ENCODE measurements at places on chromosomes 16 and 17.

DNA sequence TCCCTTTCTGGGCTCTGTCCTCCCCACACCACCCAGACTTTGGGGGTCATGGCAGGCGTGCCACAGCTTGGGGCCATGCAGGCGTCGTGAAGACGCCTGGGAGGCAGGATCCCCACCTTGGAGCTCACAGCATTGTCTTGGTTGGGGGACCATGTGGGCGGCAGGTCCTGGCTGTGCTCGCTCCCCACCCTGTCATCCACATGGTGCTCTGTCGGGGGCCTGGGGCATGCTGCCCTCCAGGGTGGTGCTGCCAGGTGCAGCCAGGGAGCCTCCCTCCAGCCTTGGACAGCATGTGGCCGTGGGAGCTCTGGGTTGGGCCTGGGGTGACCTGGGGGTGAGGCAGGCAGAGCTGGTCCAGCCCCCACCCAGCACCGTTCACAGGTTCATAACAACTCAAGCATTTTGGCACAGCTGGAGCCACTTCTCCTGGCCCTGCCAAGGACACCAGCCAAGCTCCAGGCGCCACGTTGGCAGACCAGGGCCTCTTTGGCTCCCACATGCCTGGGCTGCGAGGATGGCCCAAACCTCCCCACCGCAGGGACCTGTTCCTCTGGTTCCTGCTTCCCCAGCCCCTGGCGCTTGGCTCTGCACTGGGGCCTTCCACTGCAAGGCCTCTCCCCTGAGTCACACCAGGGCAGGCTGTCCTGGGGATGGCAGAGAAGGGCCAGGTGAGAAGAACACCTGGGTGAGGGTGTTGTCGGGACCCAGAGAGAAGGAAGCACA, 15.1 kb upstream of the ATP6V0C start:
- DNase-seq = no peak

DNA sequence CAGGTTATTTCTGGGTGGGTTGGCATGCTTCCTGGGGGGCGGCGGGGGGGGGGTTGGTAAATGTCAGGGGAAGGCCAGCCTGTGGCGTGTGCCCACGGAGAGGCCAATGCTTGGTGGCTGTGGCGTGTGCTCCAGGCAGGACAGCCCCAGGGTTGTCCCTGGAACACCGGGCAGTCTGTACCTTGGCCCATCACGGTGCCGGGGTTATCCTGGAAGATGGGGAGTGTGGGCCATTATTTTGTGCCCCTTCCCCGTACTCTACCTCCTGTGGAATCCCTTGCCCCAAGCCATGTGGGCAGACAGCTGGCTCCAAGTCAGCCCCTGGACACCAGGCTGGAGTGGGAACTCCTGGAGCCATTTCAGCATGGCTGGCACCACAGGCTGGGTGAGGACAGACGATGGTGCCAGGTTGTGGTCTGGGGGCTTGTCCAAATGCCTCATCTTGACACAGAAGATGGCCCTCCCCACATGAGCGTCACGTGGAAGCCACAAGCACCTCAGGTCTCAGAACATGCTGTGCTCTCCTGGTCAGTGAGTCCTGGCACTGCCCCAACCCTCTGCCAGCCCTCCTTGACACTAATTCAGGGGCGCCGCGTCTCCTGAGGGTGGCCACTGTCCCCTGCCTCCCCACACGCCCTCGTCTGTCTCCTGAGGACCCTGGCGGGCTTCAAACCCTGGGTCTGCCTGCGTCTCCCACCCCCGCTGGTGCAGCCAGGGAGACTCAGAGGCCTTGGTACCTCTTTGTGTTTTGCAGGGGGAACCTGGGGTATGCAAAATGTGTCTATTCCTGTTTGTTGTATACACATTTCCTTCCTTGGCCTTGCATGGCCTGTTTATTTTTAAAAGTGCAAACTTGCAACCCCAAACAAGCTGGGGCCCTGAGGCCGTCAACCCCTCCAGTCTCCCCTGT, 4.3 kb downstream of the SLC16A3 start:
- DNase-seq = no peak

GRCh38 chr16:20676837-20677236, 20.6 kb downstream of the ACSM1 start:
- no peak for DNase-seq

GRCh38 chr17:43140396-43141332, 15.5 kb upstream of the BRCA1 start:
- peak; percentile 25 for DNase-seq

DNA sequence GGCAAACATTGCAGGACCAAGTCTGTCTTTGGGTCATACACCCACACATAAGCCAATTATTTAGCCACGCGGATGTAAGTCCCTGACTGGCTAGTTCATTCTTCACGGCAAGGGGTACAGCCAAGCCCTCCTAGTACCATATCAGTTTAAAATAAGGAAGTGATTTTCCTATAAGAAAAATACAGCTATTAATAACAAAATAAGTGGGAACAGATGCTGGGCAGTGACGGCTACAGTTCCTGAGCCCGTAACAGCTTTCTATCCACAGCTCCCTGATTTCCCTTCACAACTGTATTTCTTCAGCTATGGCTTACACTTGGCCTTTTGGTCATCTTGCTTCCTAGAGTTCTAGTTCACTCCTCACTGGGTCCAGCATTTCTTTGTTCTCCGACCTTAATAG, 542.4 kb upstream of the C16orf82 start:
- DNase-seq = no peak

- DNase-seq = no peak
Measured at GRCh38 chr16:67740391-67740790, 21.3 kb upstream of the GFOD2 start.

DNA sequence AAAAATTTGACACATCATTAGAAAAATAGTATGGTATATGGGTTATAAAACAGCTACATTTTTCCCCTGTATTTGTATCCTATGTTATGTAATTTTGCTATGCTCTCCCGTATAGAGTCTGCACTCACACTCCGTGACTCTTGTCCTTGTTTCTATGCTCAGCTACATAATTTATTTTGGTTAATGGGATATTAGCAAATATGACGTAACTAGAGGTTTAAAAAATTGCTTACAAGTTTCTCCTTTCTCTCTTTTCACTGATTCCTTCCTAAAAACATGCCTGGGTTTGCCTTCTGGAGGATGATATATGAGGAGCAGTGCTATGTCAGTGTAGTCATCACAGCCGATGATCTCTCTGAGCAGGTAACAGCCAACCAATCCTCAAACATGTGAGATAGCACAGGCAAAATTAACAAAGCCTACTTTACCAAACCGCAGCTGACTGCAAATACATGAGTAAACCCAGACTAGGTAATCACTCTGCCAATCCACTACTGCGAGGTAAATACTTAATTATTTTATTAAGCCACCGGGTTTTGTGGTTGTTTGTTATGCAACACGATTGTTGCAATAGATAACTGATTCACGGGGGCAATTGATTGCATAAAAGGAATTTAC, 126.9 kb downstream of the KIF2B start:
- DNase-seq = no peak

- no peak for DNase-seq
Measured at GRCh38 chr16:9723136-9723535, 459.1 kb downstream of the GRIN2A start.

DNA sequence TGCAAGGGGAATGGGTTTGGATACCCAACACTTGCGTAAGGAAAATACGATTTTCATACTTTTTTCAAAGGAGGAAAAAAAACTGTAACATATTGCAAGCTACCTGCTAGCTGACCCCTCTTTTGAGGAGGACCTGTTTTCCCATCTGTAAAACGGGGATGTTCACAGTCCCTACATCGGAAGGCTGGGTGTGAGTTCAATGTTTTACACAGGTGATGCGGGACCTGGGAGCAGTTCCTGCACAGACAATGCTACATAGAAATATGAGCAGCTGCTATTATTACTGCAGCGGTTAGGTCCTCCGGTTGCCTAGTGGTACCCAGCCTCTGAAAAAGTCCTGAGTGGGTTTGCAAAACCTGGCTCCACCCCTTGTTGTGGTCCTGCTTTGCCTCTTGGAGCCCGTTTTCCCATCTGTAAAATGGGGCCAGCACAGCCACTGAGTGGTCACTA, 3.5 kb downstream of the SOCS1 start:
- no peak for DNase-seq

DNA sequence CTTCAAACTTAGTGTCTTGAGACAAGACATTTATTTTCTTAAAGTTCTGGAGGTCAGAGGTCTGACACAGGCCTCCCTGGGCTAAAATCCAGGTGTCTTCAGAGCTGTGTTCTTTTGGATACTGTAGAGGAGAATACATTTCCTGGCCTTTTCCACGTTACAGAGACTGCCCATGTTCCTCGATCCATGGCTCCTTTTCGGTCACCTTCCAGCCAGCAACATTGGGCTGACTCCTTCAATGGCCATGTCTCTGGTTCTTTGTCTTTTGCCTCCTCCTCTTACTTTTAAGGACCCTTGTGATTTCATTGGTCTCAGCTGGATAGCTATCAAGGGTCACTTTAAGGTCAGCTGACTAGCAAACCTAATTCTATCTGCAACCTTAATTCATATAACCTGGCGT, 212.4 kb downstream of the WWOX start:
- no peak for DNase-seq

DNA sequence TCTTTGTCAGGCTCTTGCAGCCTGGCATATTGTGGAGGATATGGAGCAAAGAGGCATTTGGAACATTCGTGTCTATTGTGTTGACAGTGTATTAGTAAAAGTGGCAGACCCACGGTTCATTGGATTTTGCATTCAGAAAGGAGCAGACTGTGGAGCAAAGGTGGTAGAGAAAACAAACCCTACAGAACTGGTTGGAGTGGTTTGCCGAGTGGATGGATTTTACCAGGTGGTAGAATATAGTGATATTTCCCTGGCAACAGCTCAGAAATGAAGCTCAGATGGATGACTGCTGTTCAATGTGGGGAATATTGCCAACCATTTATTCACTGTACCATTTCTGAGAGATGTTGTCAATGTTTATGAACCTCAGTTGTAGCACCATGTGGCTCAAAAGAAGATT, 44.5 kb downstream of the EFCAB13 start:
- DNase-seq = no peak

GRCh38 chr17:33200587-33200986, 92.5 kb downstream of the ASIC2 start:
- DNase-seq = no peak

DNA sequence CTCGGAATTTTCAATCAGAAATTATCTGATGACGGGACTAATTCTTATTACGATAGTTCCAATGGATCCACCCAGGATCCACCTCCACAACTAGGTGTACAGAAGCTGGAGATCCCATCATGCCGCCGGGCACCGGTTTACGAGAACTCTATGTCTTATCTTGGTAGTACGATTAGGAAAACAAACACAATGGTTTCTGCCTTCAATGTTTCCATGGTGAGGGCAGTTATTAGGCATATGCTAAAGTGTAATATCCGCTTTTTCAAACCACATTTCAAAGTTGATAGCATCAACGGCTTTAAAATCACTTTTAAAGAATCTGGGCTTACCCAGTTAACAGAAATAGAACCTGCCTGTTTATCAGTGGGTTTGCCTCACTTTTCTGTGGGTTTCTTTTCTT, 705.7 kb downstream of the MAF start:
- DNase-seq = no peak

- peak; percentile 76 for DNase-seq
Measured at GRCh38 chr17:78745407-78746088, 36.5 kb downstream of the CYTH1 start.

DNA sequence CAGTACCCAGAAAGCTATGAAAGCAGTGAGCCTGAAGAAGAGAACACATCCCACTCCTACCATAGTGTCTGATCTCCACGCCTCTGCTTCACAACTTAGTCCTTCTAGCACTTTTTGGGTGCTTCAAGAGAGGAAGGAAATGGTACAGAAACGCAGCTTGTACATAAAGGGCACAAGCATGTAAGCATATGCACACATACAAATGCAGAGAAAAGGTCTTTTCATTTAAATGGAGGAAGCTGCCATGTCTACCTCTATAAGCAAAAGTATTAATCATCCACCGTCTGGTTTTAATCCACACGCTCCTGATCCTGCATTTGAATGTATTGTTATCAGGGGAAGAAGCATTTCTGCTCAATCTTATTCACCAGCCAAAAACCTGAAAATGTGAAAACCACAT, 100.7 kb downstream of the HIC1 start:
- no peak for DNase-seq

- no peak for DNase-seq
Measured at GRCh38 chr17:38584350-38584925, 21.3 kb downstream of the SRCIN1 start.

- DNase-seq = no peak
Measured at GRCh38 chr17:31673076-31673475, 186.0 kb downstream of the COPRS start.

- DNase-seq = no peak
Measured at GRCh38 chr17:38960402-38960801, 6.8 kb downstream of the FBXO47 start.

DNA sequence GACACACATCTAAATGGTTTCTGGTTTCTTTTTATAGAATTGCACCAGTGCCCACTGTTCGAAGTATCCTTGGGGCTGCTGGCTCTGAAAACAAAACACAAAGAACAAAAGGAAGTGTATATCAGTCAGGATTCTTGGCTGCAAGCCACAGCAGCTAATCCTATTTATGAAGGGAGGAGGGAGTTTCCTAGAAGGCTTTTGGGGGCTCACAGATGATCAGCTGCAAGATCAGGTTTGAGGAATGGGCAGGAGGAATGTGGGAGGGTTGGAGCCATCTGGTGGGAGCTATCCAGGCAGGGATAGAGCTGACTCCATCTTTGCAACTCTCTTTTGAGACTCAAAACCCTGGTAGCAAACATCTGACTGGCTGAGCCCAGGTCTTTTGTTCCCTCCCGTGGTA, 118.3 kb upstream of the EEF2KMT start:
- peak; percentile 86 for DNase-seq

DNA sequence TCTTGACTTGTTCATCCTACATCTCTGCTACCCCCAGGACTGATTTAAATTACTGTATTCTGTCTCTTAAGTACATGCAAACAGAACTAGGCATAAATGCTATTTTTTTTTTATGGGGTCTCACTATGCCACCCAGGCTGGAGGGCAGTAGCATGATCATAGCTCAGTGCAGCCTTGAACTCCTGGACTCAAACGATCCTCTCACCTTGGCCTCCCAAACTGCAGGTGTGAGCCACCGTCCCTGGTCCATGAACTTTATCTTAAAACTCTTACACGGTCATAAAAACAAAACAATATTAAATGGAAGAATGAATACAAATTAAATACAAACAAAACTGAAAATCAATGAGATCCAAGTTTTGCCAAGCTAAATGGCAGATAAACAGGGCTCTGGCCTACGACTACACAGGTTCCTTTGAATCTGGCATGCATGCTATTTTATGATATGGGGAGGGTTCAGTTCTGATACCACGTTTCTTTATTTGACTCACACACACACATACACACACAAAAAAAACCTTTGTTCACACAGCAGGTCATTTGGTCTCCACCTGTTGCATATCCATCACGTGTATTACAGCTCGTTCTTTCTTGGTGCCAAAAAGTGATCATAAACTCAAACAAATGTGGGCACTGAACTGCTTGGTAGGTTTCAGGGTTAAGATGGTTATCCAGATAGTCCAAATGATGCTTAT, 1.1 kb upstream of the PKD1L3 start:
- no peak for DNase-seq

- peak; percentile 27 for DNase-seq
Measured at GRCh38 chr17:51653878-51654277, 393.5 kb downstream of the UTP18 start.

Measured in pons (tissue), 1 donor.